Activated T-cell treated with anti-CD3 and anti-CD28 coated beads, Interleukin-2, amount 50 U/mL, for 48 hours (primary cell): ENCODE measurements at places on chromosomes 3 and 15.

DNA sequence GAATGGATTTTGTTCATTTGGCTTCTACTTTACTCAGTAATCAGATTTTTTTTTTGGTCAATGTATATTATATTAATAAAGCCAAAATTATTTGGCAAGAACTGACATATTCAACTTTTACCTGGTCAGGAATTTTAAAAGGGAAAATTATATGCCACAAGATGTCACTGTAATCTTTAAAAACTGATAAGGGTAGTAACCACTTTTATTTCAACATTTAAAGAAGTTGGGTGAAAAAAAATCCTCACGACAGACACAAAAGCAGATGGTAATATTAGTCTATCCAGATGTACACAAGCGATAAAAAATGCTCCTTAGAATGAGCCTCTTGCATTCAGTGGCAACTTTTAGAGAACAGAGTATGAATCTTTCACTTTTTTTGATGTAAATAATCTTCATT lies 101.9 kb downstream of the SERPINI1 start:
- no peak for DNase-seq

DNA sequence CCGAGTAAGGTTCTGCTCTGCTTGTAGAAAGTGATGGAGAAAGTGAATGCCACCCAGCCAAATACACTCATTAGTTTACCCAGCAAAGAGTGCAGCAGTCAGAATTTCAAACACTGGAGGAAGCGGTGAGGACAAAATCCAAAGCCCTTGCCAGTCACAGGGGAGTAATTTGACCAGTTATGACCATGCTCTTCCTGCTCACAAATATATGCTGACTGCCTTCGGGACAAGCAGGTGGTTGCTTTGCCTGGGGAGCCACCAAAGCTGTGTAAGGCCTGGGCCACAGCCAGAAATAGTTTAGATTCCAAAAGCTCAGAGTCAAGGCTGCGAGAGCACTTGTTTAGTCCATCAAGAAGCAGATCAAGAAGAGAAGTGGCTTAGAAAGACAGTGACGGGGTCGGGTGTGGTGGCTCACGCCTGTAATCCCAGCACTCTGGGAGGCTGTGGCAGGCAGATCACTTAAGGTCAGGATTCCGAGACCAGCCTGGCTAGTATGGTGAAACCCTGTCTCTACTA lies 51.0 kb upstream of the ATP13A3 start:
- DNase-seq = no peak

- DNase-seq = peak; percentile 90
Observed at GRCh38 chr15:40104865-40105516, 3.7 kb downstream of the BMF start.

DNA sequence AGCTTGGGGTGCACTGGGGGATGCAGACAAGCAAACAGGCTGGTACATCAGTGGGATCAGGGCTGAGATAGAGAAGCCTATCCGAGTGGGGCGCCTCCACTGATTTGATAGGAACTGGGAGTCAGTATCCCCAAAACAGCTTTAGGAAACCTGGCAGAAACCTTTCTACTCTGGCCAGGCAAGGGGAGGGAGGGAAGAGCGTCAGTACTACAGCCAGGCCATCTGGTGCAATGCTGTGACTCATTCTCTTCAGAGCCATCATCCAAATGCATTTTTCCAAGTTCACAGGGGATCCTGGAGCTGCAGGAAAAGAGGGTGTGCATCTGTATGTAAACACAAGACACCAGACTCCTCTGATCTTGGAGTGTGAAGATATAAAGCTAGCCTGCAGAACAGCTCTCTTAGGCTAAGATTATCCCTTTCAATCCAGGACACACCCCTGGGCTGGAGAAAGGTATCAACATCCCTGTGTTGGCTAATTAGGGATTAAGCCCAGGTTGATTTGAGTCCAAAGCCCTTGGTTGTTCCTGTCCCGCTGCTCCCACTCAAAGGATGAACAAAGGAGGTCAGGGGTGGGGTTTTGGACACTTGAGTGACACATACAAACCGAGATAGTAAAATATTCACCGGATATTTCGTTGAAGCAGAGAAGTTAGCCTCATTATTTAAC lies 9.3 kb downstream of the GALNT15 start:
- no peak for DNase-seq

- no peak for DNase-seq
Observed at GRCh38 chr15:47786371-47786770, 69.1 kb downstream of the SEMA6D start.

DNA sequence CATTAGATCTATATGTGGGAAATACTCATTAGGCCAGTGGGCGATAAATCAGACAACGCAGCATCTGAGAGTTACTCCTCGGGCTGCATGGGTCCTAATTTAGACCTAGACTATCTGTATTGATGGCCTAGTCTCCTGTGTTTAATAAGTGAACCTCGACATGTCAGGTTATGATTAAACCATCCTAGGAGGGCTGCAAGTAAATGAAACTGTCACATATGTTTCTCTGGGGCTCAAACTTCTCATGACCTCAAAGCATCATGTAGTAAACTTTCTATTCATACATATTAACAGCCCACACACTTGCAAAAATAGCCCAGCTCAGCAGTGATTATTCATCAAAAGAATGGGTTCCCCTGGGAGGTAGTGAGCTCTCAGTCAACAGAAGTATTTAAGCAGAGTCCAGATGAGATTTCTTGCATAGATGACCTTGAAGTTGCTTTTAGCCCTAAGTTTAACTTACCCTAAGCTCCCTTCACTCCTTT lies 51.6 kb downstream of the RAB11A start:
- DNase-seq = no peak

- DNase-seq = no peak
Observed at GRCh38 chr15:98217356-98217755, 256.9 kb downstream of the ARRDC4 start.

GRCh38 chr3:49620728-49621127 lies 53.4 kb upstream of the APEH start:
- no peak for DNase-seq

DNA sequence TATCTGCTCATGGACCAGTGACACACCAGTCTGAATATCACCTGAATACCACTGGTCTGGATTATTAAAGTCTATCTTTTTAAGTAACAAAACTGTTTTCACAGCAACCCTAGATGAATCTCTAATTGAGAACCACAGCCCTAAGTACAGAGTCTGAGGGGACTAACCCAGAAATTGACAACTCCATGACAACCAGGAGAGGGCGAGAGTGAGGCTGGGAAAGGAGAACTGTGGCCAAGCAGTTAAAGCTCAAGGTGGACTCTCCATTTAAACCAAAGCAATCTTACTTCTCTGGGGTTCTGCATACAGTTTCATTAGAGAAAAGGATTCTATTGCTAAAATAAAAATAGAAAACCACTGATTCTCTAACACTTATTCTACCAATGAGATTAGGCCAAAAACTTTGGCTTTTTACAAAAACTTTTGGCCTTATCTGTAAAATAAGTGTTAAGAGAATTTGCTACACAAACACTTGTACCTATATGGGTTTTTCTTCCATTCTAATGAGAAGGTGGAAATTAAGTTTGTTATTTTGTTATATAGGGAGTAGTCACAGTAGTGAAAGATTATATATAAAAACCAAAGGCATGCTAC lies 11.4 kb downstream of the NEK10 start:
- DNase-seq = peak; percentile 64

DNA sequence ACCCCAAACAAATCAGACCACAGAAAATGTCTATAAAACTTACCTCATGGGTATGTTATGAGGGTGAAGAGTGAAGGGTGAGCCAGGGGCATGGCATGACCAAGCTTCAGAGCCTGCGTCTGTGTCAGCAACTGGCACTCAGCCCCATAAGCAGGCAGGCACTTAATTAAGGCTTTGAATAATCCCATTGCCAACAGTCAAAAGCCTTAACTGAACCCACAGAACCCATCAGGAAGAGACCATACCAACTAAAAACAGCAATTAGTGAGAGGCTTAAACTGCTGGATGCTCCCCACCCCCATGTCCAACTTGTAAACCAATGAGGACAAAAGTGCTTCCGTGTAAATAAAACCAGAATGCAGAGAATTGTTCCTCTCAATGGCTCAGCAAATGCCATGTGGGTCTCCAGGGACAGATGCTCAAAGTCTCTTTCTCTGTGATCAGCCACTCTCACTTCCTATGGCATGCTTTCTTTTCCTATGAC lies 126.0 kb downstream of the MYLK start:
- no peak for DNase-seq

GRCh38 chr15:91678003-91678402 lies 175.5 kb upstream of the SLCO3A1 start:
- no peak for DNase-seq

DNA sequence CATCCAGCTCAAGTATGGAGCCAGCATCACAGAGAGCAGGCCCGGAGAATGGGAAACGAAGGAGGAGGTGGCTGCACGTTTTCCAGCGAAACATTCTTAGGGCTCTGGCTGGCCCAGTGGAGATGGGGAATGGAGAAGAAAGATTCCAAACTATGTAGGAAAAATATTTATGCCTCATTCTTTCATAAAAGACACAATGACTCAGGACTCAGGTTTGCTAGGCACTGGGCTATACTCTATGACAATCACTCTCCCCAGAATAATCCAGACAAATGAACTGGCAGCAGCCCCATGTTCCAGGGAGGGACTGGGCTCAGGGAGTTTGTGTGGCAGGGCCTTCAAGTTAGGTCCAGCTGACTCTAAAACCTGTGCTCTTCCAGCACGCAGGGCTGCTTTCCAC lies 110.8 kb upstream of the RAD18 start:
- no peak for DNase-seq

- DNase-seq = peak; percentile 62
Observed at GRCh38 chr3:48466386-48467109, 20.0 kb downstream of the ATRIP start.

DNA sequence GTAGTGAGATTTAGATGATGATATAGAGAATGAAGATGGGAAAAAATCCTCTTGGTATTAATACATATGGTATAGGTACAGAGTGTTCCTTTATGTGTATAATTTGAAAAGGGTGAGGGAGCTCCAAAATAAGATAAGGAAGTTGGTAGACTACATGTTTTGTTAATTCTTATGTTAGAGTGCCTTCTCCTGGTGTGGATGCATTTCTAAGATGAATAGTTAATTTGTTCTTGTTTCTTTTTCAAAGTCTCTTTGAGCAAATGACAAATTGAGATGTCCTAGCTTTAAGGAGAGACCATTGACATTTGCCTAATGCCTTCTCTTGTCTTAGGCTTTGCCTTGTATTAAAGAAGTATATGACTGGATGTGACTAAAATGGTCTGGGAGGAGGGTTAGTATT lies 34.1 kb downstream of the AKAP13 start:
- no peak for DNase-seq

DNA sequence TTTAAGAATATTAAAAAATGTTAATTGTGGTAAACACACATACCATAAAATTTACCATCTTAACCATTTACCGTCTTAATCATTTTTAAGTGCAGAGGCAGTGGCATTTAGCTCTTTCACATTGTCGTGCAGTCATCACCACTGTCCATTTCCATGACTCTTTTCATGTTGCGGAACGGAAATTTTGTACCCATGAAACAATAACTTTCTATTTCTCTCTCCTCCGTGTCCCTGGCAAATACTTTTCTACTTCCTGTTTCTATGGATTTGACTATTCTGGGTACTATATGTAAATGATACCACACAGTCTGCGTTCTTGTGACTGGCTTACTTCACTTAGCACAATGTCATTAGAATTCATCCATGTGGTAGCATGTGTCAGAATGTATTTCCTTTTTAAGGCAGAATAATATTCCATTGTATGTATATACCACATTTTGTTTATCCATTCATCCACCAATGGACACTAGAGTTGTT lies 27.9 kb downstream of the AKAP13 start:
- DNase-seq = no peak

DNA sequence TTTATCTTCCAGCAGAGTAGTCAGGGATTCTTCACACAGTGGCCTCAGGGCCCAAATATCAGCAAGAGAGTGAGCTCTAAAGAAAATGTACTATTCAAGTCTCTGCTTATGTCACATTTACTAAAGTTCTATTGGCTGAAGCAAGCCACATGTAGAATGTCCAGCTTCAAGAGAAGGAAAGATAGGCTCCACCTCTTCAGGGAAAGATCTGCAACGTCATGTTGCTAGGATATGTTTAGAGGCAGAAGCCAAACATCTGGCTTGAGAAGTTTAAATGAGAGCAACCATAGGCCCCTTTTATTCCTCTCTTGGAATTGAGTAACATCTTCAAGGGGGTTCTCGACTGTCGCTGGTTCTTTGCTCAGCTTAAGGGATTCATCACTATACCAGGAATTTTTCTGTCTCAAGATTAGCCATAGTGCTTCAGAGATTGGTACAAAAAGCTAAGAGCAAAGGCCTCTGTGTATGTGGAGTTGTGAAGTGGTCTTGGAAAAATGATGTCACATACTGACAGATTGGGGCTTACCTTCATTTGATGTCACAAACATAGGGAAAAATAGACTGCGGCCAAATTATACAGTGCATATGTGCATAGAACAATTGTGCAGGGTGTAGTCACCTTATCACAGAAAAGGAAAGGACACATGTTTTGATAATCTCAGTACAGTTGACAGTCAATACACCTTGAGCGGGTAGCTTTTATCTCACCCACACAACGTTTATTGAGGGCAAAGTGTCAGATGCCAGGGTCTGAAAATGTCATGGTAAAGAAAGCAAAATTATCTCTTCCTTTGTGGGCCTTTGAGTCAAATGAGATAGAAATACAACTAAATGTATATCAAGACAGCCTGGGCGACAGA lies 11.3 kb upstream of the THRB start:
- DNase-seq = no peak

DNA sequence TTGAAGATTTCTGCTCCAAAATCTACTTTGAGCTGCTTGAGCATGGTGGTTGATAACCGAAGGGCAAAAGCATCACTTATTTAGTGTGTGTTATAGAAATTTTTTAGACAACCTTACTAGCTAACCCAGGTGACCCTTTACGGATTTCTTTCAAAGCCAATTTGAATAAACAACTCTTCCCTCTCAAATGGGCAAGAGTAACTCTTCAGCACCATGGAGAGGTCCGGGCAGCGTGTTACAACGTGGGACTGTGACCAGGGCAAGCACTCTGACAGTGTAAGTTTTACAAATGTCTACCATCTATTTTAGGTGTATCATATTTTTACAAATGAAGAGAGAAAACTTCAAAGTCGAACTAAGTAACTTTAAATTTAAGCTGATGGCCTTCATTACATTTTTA lies 471.8 kb downstream of the MFSD1 start:
- DNase-seq = no peak

GRCh38 chr15:20340331-20340811 lies 201.2 kb downstream of the GOLGA6L6 start:
- DNase-seq = peak; percentile 27

DNA sequence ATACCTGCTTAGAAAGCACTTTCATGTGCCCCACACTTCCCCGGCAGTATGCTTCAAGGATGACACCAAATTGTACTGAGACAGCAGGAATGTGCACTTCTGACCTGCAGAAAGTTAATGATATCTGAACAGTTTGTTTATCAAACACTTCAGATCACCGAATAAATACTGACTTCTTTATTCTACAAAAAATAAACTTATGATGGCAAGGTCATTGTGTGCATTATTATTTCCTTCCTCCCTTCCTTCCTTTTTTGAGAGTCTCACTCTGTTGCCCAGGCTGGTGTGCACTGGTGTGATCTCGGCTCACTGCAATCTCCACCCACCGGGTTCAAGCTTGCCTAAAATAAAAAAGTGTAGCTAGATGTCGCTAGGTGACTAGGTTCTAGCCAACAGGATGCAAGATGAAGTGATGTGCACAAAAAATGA lies 80.3 kb downstream of the FAIM start:
- DNase-seq = no peak

GRCh38 chr3:108088697-108089096 lies 2.1 kb downstream of the CD47 start:
- peak; percentile 53 for DNase-seq

GRCh38 chr3:143329567-143330211 lies 210.1 kb downstream of the CHST2 start:
- DNase-seq = no peak

- no peak for DNase-seq
Observed at GRCh38 chr15:78907577-78907976, 34.9 kb downstream of the MORF4L1 start.
